Smooth muscle cell of the brain vasculature (primary cell): ENCODE measurements at places on chromosomes 7 and 10.
A peak's percentile ranks its signal among the peaks of the same experiment; 100 is the strongest.

DNA sequence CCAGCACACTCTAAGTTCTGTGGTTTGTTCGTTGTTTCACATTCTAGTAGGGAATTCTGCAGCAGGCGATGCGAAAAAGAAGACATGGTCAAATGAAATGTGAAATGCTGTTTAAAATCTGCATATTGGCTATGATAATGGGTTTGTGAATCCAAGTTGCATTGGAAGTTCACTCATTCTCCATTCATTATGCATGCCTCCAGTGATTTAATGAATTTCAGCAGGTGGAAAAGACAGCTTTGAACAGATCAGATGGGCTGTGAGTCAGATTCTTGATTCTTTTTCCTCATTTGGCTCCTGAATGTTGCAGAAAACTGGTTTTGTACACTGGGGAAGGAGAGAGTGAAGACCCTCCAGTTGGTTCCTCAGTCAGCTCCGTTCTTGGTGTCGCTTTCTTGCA is 52.1 kb downstream of the PNLIPRP2 start:
- DNase-seq = no peak

- no peak for DNase-seq
Measured at GRCh38 chr10:33092596-33092995, 134.6 kb upstream of the ITGB1 start.

DNA sequence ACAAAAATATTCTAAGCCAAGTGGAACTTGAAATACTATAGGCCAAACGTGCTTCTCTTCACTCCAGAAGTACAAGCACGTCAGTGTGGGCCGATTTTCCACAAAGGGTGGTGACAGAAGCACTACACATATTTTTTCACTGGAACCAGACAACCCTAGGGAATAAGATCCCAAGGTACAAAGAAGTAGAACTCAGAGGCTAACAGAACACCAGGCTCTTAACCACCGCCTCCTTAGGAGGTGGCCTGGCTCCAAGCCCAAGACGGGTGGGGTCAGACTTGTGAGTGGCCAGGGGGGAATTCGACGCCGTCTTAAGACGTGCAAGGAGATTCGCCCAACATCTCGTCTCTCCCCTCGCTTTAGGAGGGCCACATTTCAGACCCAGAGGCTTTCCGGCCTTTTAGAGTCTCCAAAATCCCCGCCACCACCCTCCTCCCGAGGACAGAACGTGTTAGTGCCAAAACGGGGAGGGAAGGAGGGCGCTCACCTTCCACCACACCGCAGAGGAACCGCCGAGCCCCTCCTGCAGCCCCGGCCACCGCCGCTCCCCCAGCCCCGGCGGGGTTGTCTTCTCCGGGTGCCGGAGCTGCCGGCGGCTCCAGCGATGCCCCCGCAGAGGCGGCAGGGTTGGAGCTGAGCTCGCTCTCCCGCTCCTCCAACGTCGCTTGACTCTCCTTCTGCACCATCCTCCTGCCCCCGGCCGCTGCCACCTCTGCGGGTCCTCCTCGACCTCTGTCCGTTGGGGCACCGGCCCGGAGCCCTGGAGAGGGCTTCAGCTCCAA is 716 bp downstream of the OGA start:
- DNase-seq = peak; percentile 80

- DNase-seq = no peak
Measured at GRCh38 chr10:111177379-111177778, 100.5 kb downstream of the ADRA2A start.

- no peak for DNase-seq
Measured at GRCh38 chr7:31105256-31105950, 53.3 kb downstream of the ADCYAP1R1 start.

- DNase-seq = no peak
Measured at GRCh38 chr7:133372337-133372736, 119.5 kb downstream of the EXOC4 start.

- DNase-seq = no peak
Measured at GRCh38 chr7:68828575-68828974, 769.7 kb upstream of the AUTS2 start.

DNA sequence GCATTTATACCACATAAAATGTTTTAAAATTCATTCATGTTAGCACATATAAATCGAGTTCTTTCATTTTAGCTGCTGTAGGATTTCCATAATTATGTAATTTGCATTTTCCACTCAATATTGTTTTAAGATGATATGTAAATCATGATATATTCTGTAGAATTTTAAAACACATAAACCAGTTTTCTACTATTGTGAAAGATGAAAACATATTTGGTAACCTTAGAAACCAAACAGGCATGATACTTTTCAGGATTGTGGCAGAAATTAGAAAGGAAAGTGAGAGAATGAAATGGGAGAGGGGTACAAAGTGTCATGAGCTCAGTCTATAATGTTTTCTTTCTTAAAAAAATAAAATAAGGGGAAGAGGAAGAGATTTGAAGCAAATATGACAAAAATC is 269.3 kb downstream of the PPP1R3A start:
- DNase-seq = no peak

GRCh38 chr10:71222601-71223346 is 10.4 kb downstream of the UNC5B start:
- DNase-seq = no peak

- DNase-seq = no peak
Measured at GRCh38 chr10:72639441-72639873, 13.6 kb upstream of the MICU1 start.

DNA sequence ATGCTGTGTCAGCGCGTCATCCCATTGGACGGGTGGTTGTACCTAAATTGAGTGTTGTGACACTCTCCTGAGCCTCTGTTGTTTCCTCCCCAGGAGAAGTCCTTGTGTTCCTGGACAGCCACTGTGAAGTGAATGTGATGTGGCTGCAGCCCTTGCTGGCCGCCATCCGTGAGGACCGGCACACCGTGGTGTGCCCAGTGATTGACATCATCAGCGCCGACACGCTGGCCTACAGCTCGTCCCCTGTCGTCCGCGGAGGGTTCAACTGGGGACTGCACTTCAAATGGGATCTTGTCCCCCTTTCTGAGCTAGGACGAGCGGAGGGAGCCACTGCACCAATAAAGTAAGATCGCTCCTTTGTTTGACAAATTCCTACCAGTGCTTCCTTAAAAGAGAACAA is 82.5 kb downstream of the GALNT11 start:
- no peak for DNase-seq
